ENCODE measurements at places on chromosomes 6 and 20.
A peak's percentile ranks its signal among the peaks of the same experiment; 100 is the strongest.

GRCh38 chr6:100257793-100258395 lies 206.8 kb downstream of the SIM1 start:
- DNase-seq: peak; percentile 86

- peak; percentile 78 for DNase-seq
Measured at GRCh38 chr6:108835218-108835850, 12.9 kb upstream of the ARMC2 start.

GRCh38 chr6:168095171-168095691 lies 16.2 kb upstream of the FRMD1 start:
- no peak for DNase-seq

DNA sequence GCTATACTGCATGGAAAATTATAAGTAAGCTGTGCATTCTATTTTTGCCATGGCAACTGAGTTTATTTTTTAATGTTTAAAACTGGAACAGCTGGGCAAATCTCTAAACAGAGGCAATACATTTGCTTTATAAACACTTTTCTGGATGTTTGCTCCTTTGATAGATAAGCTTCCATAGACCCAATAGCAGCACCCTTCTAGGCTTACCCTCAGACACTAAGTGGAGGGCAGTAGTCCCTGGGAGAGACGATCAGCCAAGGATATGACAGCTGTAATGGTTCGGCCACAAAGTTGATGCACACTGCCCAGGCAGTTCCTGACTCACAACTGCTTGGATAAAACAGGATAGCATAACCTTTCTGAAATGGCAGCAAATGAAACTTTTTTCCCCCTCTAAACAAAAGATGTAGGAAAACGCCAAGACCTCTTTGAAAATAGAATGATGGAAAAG lies 8.5 kb upstream of the MRPS10 start:
- DNase-seq: no peak

GRCh38 chr6:25401711-25402110 lies 122.5 kb downstream of the CARMIL1 start:
- DNase-seq: no peak

DNA sequence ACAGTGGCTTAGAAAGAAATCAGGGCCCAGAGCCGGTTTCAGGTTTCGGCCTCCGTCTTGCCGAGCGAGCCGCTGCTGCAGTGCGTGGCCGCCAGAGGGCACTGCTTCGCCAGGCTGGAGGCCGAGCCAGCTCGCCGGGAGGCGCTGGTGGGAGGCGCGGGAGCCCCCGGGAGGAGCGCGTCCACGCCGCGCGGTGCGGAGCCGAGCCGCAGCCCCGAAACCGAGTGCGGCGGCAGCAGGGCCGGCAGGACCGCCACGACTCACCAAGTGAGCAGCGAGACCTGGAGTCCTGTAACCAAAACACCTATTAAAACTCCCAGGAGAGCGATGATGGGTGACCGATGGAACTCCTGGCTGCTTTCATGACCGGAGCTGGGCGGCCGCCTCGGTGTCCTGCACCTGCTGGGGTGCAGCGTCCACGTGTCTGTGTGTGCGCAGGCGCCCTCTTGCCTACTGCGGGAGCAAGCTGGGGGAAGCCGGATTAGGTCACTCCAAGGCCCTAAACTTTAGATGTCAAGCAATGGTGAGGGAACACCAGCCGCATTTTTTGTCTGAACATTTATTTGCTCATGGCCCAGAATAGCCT lies 186.9 kb upstream of the UST start:
- DNase-seq: peak; percentile 3

- DNase-seq: no peak
Measured at GRCh38 chr6:107624541-107624940, 134.6 kb downstream of the SOBP start.

- no peak for DNase-seq
Measured at GRCh38 chr6:82891076-82891475, 174.6 kb downstream of the UBE3D start.

- DNase-seq: no peak
Measured at GRCh38 chr20:16842486-16843120, 94.4 kb downstream of the OTOR start.

- no peak for DNase-seq
Measured at GRCh38 chr20:13336308-13337089, 115.4 kb downstream of the ISM1 start.

- DNase-seq: peak; percentile 29
Measured at GRCh38 chr6:44247338-44248302, 719 bp downstream of the HSP90AB1 start.

DNA sequence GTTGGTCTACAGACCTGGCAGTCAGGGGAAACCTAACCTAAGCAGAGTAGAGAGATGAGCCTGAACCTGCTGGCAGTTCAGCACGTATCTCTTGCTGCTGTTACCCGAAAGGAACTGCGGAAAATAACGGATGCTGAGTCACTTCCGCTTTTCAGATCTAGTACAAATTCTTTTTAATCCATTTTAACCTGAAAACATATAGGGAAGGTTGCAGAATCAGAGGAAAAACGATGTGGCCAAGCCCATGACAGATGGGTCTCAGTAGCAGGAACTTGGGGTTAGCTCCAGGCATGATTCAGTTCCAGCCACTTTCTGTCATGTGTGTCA lies 351.9 kb upstream of the PRND start:
- peak; percentile 93 for DNase-seq

DNA sequence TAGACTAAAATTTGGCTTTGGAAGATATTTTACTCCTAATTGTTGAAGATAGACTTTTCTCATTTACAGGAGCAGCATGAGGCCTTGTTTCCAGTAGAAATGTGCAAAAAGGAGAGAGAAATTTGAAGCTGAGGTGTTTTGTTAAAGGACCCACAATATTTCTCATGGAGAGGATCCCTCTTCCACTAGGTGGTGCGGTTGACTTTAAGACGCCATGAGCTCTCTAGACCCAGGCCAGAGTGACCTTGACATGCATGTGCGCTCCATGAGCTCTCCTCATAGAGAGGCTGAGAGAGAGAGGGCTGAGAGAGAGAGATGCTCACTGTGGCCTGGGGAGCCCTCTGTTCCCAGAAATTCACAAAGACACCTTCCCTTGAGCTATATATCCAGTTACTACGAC lies 861.2 kb upstream of the EYS start:
- no peak for DNase-seq

DNA sequence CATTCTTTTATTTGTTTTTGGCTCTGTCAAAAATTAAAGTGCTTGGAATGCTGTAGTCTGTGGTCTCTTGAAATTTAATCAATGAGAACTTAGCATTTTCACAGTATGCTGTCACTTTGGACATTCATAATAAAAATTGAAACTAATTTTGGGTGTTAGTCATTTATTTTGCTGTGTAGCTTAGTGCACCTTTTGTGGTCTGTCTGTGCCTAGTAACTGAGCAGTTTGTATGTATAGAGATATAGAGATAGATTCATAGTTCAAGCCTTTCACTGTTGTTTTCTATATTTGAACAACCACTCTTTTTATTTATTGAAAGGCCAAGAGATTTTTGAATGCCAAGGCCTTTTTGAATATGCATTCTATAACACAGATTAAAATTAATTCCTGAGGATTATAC lies 86.4 kb upstream of the TIAM2 start:
- DNase-seq: no peak

DNA sequence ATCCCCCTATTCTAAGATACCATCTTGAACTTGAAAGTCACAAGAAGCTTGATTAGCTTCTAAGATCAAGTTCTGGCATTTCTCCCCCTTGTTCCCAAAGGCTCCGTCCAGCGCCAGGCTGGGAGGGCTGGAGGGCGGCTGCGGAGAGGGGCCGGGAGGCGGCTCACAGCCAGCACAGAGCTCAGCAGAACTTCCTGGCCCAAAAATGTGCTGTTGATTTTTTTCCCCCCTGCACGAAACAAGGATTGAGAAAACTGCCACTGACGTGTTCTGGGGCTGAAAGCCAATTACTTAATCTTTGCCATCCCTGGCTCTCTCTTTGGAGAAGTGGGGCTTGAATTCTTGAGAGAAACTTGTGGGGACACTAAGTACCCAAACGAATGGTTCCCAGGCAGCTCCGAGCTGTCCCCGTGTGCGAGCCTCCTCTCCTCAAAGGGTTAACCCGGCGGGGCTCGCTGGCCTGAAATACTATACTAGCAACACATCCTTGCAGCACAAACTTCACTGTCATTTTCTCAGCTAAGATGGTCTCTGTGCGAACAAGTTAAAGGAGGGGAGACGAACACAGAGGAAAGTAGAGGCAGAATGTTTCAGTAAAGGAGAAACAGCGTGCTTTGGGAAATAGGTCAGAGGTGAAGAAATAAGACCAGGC lies 452 bp downstream of the TRAF3IP2 start:
- peak; percentile 70 for DNase-seq

- no peak for DNase-seq
Measured at GRCh38 chr6:136895901-136896300, 26.2 kb upstream of the SLC35D3 start.

GRCh38 chr6:148518511-148519156 lies 176.0 kb downstream of the SASH1 start:
- DNase-seq: no peak

DNA sequence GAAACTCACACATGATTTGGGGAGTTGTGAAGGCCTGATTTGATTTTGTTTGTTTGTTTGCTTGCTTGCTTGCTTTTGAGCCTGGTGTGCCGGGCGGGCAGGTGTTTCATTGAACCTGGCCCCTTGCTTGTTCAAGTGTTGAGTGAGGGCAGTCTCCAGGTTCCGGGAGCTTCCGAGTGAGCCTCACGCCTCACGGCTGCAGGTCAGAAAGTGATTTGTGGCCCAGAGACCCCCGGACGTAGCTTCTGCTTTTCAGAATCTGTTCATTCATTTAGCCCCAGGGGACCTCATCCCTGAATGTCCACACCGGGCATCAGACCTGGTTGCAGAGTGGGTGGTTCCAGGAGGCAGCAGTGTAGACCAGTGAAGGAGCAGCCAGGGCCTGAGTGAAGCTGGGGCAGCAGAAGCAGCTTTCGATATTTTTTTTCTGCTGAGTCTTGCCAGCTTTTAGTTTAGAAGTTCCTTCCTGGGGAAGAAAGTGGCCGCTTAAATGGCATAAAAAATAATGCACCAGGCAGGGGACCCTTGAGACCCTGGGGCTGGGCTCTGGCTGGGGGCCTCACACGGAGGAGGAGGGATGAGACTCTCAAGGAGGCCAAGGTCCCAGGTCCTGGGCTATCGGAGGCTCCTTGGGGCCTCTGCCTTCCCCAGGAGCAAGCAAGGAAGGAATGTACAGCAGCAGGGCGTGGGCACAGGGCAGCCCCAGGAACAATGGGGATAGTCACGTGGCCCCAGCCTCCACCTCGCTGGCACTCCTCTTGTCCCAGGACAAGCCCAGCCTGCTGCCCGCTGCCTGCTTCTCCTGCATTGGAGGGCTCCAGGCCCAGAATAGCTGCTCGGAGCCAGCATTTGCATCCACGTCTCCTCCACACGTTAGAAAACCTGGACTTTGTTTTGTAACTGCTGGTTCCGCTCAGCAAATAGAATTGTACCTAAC lies 89.2 kb upstream of the BHLHE23 start:
- no peak for DNase-seq

GRCh38 chr6:92023410-92023966 lies 1395.9 kb downstream of the EPHA7 start:
- no peak for DNase-seq

DNA sequence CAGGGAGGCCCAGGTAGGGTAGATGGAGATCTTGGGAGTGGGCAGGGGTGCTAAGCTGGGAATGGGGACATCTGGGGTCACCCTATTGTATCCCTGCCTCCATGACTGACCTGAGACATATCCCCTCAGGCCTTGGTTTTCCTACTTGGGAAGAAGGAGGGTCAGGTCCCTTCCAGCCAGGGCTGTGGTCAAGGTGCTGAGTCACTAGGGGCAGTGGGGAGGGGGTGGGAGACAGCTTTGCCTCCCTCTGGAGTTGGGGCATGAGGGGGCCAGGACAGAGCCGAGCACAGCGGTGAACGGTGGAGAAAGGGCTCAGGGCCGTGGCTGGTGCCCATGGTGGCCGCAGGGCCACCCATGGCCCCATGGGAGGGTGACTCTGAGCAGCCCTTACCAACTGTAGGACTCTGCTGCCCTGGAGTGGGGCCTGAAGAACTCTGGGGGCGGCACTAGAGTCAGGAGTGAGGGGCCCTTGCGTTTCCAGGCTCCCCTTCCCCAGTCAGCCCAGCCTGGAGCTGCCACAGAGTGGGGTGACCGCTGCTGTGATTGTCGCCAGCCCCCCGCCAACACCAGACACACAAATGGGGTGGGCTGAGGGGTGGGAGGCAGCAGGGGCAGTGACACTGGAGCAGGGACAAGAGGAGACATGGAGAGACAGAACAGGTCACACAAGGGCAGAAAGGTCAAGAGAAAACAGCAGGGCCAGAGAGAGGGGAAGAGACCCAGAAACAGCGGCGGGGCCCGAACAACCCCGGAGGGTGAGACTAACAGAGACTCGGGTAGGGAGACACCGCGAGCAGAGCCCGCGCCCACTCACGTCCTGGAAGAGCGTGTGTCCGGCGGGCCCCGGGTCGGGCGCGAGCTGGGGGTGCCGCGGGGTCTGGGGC lies 576 bp downstream of the NECAB3 start:
- peak; percentile 27 for DNase-seq

DNA sequence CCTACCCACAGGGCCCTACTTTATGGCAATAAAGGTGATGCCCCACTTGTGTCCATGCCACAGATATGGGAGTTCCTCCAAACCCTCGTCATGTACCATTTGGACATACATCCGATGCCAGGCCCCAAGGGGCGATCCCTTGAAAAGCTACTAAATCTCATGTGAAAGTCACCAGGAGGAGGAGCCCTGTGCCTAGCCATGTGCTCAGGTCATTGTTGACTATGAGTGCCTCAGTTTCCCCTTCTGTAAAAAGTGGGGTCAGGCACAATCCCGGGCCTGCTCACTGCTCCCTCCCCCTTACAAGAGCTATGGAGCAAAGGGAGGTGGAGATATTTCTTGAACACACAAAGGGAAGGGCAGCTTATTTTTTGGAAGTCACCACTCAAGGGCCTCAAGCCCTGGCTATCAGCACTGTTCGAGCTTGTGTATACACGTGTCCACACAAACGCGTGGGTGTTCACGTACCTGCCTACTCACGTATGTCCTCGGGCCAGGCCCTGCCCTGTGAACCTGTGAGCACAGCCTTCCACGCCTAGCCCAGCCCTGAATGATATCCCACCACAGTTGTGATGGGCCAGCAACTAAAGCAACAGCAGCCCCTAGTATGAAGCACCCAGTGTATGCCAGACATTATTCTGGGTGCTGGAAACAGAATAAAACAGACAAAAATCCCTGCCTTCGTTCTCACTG lies 1.9 kb downstream of the ACTL10 start:
- no peak for DNase-seq

- no peak for DNase-seq
Measured at GRCh38 chr6:39617026-39617425, 108.2 kb downstream of the KIF6 start.

All from Kasumi-1 (cell line).